Esophagus squamous epithelium (tissue), 5 donors: ENCODE measurements at places on chromosomes 1 and 21.

DNA sequence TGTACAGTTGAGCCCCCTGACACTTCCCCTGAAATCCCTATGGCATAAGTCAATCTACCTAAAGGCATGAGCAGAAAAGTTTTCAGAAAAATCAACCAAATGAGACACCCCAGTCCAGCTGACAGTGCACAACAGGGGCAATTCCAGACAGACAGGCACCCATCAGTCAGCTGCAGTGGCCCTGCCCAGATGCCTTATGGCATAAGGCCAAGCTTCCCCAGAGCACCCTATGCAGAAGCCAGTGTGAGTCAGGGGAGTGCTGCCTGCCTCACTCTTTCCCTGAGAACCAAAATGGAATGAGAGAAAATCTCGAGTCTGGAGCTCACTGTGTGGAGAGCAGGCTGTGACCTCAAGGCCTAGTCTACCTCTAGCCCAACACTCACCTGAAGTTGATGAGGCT is 38.1 kb downstream of the MRAP start:
- no peaks in the 10 kb centered on the region for H3K4me1 ChIP-seq
- no peak for DNase-seq
- H3K36me3 ChIP-seq: peaks cover 45% of the 10 kb centered on the region
- H3K27ac ChIP-seq: no peak overlapping the region
- H3K4me3 ChIP-seq: no peak overlapping the region
- H3K27me3 ChIP-seq: no peaks in the 10 kb centered on the region

- peak overlapping the region; percentile 91 for H3K27ac ChIP-seq
- H3K4me1 ChIP-seq: peaks cover 81% of the 10 kb centered on the region
- peak overlapping the region; percentile 43 for H3K4me3 ChIP-seq
- H3K27me3 ChIP-seq: no peaks in the 10 kb centered on the region
These were observed 2.6 kb downstream of the PADI1 start for GRCh38 chr1:17207540-17207939.

- no peaks in the 10 kb centered on the region for H3K27me3 ChIP-seq
- H3K27ac ChIP-seq: no peak overlapping the region
- H3K36me3 ChIP-seq: no peaks in the 10 kb centered on the region
- H3K4me3 ChIP-seq: no peak overlapping the region
These were observed 68.9 kb upstream of the RAB3GAP2 start for GRCh38 chr1:220341126-220341525.

DNA sequence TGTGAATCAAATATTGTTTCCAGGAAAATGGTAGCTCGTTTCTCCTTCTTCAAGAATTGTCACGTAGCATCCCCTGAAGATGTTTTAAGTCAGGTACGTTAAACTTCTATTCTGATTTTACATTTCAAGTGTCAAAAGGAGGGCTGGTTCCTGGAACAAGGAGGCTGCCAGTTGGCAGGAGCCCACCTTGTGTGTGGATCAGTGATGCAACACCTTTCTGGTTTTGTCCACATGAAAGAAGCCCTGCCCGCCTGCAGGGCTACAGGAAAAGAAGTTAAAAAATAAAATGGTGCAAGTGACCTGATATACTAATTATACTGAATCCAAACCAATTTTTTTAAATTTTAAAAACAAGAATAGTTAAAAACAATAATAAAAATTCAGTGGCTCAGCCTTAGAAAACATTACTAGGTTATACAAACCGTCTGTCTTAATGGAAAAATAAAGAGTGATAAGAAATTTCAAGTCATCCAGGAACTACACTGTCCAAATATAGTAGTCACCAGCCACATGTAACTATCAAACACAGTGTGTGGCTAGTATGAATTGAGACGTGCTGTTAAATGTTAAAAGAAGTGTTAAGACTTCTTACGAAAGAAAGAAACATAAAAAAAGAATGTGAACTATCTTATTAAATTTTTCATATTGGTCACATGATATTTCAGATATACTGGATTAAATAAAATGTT is 123.1 kb downstream of the APP start:
- peaks cover 78% of the 10 kb centered on the region for H3K36me3 ChIP-seq
- DNase-seq: no peak
- H3K27ac ChIP-seq: no peak overlapping the region
- H3K27me3 ChIP-seq: no peaks in the 10 kb centered on the region
- no peak overlapping the region for H3K4me3 ChIP-seq
- H3K4me1 ChIP-seq: no peaks in the 10 kb centered on the region

GRCh38 chr1:94920061-94920460 is 6.8 kb downstream of the CNN3 start:
- DNase-seq: no peak
- H3K4me1 ChIP-seq: peaks cover 97% of the 10 kb centered on the region
- no peaks in the 10 kb centered on the region for H3K36me3 ChIP-seq
- H3K4me3 ChIP-seq: no peak overlapping the region
- no peak overlapping the region for H3K27ac ChIP-seq

- no peak overlapping the region for H3K27ac ChIP-seq
- H3K4me3 ChIP-seq: no peak overlapping the region
- H3K27me3 ChIP-seq: no peaks in the 10 kb centered on the region
These were observed 52.4 kb upstream of the TENT5C start for GRCh38 chr1:117553471-117553870.

- H3K27ac ChIP-seq: no peak overlapping the region
- H3K27me3 ChIP-seq: no peaks in the 10 kb centered on the region
- no peak for DNase-seq
- no peaks in the 10 kb centered on the region for H3K36me3 ChIP-seq
- no peak overlapping the region for H3K4me3 ChIP-seq
These were observed 15.9 kb downstream of the ZMYND12 start for GRCh38 chr1:42439940-42440339.

GRCh38 chr21:39051588-39051949 is 131.7 kb downstream of the PSMG1 start:
- H3K4me3 ChIP-seq: no peak overlapping the region
- peak overlapping the region; percentile 27 for H3K27ac ChIP-seq
- H3K36me3 ChIP-seq: no peaks in the 10 kb centered on the region
- peaks cover 9% of the 10 kb centered on the region for H3K4me1 ChIP-seq

- peaks cover 46% of the 10 kb centered on the region for H3K4me1 ChIP-seq
- no peak overlapping the region for H3K4me3 ChIP-seq
- no peak overlapping the region for H3K27ac ChIP-seq
- DNase-seq: no peak
- H3K36me3 ChIP-seq: no peaks in the 10 kb centered on the region
These were observed 99.6 kb upstream of the USP24 start for GRCh38 chr1:55314740-55315139.

DNA sequence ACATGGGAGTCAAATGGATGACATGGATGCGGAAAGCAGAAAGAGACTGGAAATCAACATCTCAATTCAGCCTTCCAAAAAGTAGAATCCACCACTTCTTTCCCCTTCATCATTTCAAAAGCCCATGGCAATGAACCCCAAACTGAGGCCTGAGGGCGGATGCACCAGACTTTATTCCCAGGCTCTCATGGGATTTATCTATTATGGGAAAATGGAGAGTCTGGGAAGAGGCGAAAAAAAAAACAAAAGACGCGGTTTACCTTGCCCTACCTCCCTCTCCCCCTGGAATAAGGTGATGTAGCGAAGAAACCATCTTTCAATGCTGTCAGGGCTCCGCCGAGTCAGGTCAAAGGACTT is 624 bp downstream of the KIFAP3 start:
- peak overlapping the region; percentile 74 for H3K4me3 ChIP-seq
- H3K27me3 ChIP-seq: no peaks in the 10 kb centered on the region
- DNase-seq: no peak
- peak overlapping the region; percentile 81 for H3K27ac ChIP-seq
- no peaks in the 10 kb centered on the region for H3K36me3 ChIP-seq
- H3K4me1 ChIP-seq: no peaks in the 10 kb centered on the region

DNA sequence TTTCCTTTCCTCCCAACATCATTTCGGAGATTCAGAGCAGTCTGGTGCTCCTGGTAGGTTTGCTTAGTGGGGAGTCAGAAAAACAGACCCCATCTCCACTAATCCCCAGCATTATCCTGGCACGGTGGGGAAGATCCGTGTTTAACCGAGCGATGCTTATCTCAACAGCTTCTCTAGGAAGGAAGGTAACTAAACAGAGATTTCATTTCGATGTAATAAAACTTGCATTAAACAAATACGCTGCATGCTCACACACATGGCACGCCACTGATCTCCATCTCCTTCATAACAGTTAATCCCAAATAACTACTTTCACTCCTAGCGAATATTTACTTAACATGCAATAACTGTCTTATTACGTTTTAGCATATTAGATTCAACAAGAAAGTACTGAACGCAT is 144.6 kb upstream of the CD34 start:
- no peak overlapping the region for H3K27ac ChIP-seq
- no peak overlapping the region for H3K4me3 ChIP-seq
- no peak for DNase-seq
- H3K27me3 ChIP-seq: no peaks in the 10 kb centered on the region

DNA sequence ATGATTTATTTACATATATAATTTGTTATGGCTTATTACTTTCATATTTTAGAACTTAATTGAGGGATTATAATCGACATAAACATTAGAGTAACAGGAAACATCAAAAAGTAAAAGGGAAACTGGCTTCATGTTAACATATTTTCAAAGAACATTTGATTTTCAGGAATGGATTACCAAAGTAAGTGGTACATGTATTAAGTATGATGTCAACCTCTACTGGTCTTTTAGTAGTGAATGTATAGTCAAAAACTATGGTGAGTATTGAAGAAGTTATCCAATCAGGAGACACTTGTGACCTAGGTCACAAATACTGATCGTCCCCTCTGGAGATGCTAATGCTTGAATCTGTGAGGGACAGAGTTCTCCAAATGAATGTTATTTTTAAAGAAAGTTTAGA is 768.9 kb upstream of the ADGRL4 start:
- no peaks in the 10 kb centered on the region for H3K27me3 ChIP-seq
- H3K4me3 ChIP-seq: no peak overlapping the region

- H3K36me3 ChIP-seq: no peaks in the 10 kb centered on the region
- H3K4me1 ChIP-seq: no peaks in the 10 kb centered on the region
- H3K27ac ChIP-seq: no peak overlapping the region
- no peak overlapping the region for H3K4me3 ChIP-seq
These were observed 89.2 kb downstream of the ACTL8 start for GRCh38 chr1:17844185-17844826.

- H3K4me3 ChIP-seq: peak overlapping the region; percentile 14
- no peaks in the 10 kb centered on the region for H3K27me3 ChIP-seq
- no peaks in the 10 kb centered on the region for H3K36me3 ChIP-seq
- peaks cover 32% of the 10 kb centered on the region for H3K4me1 ChIP-seq
- peak overlapping the region; percentile 93 for H3K27ac ChIP-seq
These were observed 5.5 kb downstream of the RASSF5 start for GRCh38 chr1:206512851-206513180.

DNA sequence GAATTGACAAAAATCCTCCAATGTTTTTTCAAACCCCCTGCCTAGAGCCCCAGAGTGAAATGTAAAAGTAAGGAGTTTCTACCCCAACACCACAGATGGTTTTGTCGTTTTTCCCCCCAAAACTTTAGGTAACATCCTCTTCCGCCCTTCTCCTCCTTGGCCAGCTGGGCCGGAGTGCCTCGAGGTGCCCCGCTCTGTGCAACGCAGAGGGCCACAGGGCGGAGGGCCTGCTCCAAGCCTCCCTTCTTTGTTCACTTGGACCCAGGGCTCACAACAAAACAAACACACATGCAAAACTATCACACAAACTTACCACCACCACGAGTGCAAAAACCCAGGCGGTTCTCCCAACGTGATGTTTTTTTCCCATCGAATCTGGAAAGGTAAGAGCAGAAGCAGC is 1.9 kb downstream of the SSBP3 start:
- peak overlapping the region; percentile 98 for H3K4me3 ChIP-seq
- no peaks in the 10 kb centered on the region for H3K27me3 ChIP-seq
- peak overlapping the region; percentile 75 for H3K27ac ChIP-seq
- H3K4me1 ChIP-seq: peaks cover 36% of the 10 kb centered on the region
- no peak for DNase-seq

DNA sequence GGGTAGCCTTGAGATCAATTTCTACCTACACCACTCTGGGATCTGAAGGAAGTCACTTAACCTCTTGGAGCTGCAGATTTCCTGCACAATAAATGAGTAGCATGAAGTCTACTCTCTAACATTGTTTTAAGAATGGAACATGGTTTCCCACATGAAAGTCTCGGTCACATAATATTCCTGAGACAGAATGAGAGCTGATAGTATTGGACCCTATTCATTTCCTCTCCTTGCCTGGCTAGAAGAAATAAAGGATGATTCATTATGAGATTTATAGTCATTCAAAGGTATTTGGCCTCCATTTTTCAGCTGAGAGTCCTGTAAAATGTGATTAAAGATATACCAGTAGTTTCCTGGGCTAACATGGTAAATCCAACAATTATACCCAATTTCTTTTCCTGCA is 56.7 kb downstream of the ARHGAP29 start:
- DNase-seq: no peak
- no peaks in the 10 kb centered on the region for H3K4me1 ChIP-seq
- no peaks in the 10 kb centered on the region for H3K27me3 ChIP-seq

- H3K36me3 ChIP-seq: no peaks in the 10 kb centered on the region
- no peak overlapping the region for H3K4me3 ChIP-seq
- no peak for DNase-seq
- H3K4me1 ChIP-seq: peaks cover 4% of the 10 kb centered on the region
- no peaks in the 10 kb centered on the region for H3K27me3 ChIP-seq
These were observed 33.3 kb downstream of the EXTL2 start for GRCh38 chr1:100861379-100861778.

DNA sequence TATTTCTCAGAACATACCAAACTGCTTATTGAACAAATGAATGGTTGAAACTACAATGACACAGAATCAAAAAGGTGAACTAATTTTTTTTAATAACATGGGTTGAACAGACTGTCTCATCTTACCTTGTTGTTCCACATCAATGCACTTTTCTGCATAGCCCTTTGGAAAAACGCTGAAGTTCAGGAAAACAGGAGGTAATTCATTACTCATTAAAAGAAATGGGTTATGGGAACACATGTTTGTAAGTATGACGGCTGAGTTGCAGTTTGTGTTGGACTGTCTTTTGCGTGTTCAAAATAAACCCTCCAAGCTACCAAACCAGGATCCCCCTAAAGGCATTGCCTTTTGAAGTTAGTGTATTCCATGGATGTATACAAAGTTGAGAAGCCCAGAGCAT is 514.9 kb upstream of the PKN2 start:
- no peak for DNase-seq
- H3K36me3 ChIP-seq: no peaks in the 10 kb centered on the region
- no peaks in the 10 kb centered on the region for H3K4me1 ChIP-seq
- no peak overlapping the region for H3K4me3 ChIP-seq
- no peaks in the 10 kb centered on the region for H3K27me3 ChIP-seq

DNA sequence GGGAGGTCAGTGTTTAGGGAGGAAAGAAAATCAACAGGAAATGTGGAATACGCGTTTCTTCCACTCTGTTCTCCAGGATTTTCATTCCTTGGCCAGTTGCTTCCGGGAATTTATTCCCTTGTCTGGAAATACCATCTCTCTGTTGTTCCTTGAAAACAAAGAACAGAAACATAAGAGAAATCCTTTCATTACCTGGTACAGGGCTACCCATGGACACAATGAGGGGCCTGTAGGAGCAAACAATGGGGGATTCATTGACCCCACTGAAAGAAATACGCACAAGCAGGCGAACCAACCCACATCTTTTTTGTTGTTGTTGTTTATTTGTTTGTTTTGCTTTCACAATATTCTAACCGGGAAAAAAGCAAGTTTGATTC is 20.0 kb upstream of the BACE2 start:
- no peak for DNase-seq
- no peak overlapping the region for H3K4me3 ChIP-seq
- H3K27me3 ChIP-seq: no peaks in the 10 kb centered on the region
- no peaks in the 10 kb centered on the region for H3K36me3 ChIP-seq
- no peak overlapping the region for H3K27ac ChIP-seq
- peaks cover 17% of the 10 kb centered on the region for H3K4me1 ChIP-seq

- no peak overlapping the region for H3K27ac ChIP-seq
- no peak overlapping the region for H3K4me3 ChIP-seq
- H3K36me3 ChIP-seq: no peaks in the 10 kb centered on the region
- H3K27me3 ChIP-seq: no peaks in the 10 kb centered on the region
- no peak for DNase-seq
- no peaks in the 10 kb centered on the region for H3K4me1 ChIP-seq
These were observed 62.1 kb upstream of the CD55 start for GRCh38 chr1:207259391-207259790.
